ENCODE measurements at places on chromosomes 2 and 18.

GRCh38 chr18:80252136-80252535 lies 4.8 kb upstream of the PARD6G start:
- DNase-seq: no peak

DNA sequence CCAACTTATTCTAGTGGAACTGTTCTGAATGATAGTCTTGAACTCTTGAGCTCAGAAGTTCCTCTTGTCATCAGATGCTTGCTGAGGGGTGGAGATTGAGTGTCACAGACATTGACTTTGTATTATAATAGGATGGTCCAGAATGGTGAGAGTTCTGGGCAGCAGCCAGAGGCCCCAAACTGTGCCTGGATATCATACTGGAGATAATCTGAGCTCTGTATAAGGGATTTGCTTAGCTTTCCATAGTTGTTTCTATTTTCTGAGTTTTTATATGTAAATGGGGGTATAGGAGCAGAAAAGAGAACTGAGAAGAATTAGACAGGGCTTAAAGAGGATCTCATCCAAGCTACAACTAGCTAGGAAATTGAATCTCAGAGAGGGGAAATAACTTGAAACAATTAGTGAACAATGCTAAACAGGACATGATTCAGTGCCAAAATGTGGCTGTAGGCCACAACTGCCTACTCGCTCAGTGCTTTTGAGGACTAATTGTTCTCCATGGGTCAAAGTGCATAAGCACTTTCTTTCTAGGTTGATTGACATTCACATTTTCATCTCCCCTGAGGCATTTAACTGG lies 10.1 kb upstream of the LCLAT1 start:
- no peak for DNase-seq

DNA sequence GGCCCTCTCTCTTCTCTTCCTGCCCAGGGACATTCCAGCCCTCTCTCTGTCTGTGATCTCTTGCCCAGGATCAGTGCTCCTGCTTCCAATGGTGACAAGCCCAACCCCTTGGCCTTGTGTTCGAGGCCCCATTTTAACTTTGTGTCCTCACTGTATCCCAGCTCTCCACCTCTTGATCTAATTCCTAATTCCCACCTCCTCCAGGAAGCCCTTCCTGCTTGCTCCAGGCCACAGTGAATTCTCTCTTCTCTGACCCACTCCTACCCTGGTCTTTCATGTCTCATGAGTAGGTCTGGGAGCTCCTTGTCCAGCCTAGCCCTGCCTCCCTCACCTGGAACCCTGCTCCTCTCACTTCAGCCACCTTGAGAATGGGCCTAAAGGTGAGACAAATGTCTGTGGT lies 249.1 kb downstream of the CELF4 start:
- no peak for DNase-seq

DNA sequence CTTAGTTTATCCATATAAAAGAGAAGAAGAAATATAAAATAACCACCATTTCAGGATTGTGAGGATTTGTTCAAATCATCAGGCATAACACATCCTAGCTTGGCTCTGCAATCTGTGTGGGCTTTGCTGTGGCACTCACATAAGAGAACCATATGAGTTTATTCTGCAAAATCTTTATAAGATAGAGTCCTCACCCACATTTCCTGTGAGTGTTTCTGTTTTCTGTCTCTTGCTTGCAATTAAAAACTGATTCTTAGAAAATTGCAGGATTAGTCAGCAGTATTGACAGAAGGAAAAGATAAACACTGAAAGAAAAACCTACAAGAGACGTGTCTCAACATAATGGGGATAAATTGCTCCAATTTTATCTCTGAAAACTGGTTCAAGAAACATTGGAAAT lies 258.5 kb downstream of the RND3 start:
- no peak for DNase-seq

GRCh38 chr2:120787111-120787821 lies 51.6 kb downstream of the GLI2 start:
- no peak for DNase-seq

GRCh38 chr18:13642440-13642827 lies 83.9 kb downstream of the FAM210A start:
- DNase-seq: no peak

DNA sequence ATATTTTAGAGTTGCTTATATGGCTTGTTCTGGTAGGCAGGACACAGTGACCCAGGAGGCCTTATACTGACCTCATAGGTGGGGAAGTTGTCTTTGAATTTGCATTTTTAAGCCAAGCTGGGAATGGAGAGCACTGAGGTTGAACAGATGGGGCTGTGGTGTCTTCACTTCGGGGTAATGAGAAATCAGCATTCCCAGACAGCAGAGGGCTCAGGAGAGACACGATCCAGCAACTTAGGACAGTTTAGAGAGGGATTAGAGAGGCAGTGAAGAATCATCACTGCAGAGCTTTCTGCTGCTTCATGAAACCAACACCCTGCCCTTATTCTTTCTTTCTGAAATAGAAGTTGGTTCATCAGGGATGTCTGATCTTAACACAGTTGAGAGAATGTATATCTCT lies 202.4 kb downstream of the TDRD15 start:
- no peak for DNase-seq

GRCh38 chr2:35220461-35220860 lies 1135.1 kb upstream of the CRIM1 start:
- no peak for DNase-seq

GRCh38 chr2:84194181-84194580 lies 264.9 kb downstream of the SUCLG1 start:
- no peak for DNase-seq

- no peak for DNase-seq
Measured at GRCh38 chr2:1047485-1047884, 96.8 kb downstream of the SNTG2 start.

DNA sequence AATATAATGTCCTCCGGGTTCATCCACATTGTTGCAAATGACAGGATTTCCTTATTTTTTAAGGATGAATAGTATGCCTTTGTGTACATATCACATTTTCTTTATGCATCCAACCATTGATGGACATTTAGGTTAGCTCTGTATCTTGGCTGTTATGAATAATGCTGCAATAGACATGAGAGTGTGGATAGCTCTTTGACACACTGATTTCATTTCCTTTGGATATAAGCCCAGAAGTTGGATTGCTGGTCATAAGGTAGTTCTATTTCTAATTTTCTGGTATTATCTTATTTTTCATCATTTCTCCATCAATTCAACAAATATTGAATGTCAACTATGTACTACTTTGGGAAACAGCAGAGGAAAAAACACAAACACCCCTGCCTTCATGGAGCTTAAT lies 423.3 kb downstream of the MTX2 start:
- DNase-seq: no peak

DNA sequence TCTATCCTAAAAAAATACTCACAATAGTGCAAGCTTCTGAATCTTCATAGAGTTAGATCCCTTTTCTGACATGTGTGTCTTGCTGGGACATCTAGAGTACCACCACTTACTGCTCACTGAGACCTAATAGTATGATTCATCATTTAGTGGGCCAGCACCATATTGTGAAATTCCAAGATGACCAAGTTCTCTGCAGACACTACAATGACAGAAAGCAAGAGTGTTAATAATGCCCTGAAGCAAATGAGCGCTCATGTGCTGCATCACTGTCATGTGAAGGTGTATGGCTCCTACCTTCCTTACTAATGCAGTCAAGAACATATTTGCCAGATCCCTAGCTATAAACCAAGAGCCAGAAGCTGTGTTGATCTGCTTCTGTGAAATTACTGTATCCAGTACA lies 606.2 kb upstream of the NXPH2 start:
- no peak for DNase-seq

GRCh38 chr2:1864981-1865421 lies 120.7 kb upstream of the PXDN start:
- no peak for DNase-seq

DNA sequence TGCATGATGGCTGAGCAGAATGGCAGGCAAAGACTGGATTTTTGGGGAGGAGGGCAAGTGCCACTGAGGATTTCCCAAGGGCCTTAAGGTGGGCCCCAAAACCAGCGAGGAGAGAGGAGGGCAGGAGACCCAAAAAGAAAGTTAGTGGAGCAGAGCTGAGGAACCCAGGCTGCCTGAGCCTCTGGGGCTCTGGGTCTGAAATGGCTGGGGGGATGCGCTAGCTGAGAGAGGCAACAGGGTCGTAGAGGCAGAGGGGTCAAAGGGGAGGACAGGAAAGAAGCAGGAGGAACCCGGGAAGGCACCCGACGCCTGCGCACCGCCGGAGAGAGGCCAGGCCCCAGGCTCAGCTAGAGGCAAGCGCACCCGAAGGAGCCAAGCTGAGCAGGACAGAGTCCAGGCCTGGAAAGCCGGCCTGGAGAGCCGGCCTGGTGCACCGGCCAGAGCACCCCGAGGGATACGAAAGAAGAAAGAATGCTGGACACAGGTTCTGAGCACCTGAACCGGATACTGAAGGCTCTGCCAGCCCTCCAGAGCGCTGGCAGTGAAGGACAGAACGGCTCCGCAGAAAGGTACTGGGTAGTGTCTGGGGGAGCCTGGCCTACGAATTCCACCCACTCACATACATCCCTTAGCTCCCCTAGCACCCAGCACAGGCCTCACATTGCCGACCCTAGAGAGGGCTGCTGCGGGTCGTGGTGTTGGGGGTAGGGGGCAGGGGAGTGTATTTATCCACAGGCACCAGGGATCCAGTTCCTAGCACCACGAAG lies 39.5 kb upstream of the ATP6V1B1 start:
- DNase-seq: no peak

- no peak for DNase-seq
Measured at GRCh38 chr2:8841932-8842331, 4.5 kb upstream of the KIDINS220 start.

- no peak for DNase-seq
Measured at GRCh38 chr2:80185091-80185490, 119.5 kb downstream of the LRRTM1 start.

- no peak for DNase-seq
Measured at GRCh38 chr2:47607005-47607679, 175.8 kb upstream of the MSH6 start.

Measured in stimulated activated CD8-positive, alpha-beta memory T cell treated with anti-CD3 and anti-CD28 coated beads, Interleukin-7, amount 100 ng/mL, for 1 hour (primary cell).